ENCODE measurements at places on chromosomes 11 and 22.

- DNase-seq, result no peak
These were observed 6.3 kb downstream of the PHF21A start for GRCh38 chr11:46114961-46115360.

- no peak for DNase-seq
These were observed 100.7 kb downstream of the DBX1 start for GRCh38 chr11:20059587-20060021.

DNA sequence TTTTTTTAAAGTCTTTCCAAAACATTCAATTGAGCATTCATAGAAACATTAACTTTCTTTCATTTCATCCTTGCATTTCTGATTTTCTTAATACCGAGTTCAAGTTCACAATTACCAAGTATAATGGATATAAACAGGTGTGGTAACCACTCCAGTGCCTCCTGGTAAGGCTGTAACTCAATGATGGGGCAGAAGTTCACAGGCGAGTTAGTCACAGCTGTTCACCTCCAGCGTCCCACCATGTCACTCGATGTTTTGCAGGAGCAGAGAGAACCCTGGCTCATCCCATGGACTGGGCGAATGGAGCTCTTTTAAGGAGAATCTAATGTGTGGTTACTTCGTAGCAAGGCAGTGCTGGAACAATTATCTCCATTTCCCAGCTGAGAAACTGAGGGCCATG lies 94.4 kb upstream of the ALX4 start:
- no peak for DNase-seq

DNA sequence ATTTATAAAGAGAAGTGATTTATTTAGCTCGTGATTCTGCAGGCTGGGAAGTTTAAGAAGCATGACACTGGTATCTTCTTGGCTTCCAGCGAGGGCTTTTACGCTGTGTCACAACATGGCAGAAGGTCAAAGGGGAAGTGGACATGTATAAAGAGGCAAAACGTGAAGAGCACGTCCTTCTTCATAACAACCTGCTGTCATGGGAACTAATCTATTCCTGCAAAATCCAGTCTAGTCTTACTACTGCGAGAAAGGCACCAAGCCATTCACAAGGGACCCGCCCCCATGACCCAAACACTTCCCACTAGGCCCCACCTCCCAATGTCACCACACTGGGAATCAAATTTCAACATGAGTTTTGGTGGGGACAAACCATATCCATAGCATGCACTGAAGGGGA lies 58.3 kb downstream of the AMOTL1 start:
- no peak for DNase-seq

GRCh38 chr11:12455938-12456337 lies 78.6 kb downstream of the PARVA start:
- no peak for DNase-seq

GRCh38 chr11:13686776-13687175 lies 18.3 kb downstream of the FAR1 start:
- DNase-seq, result no peak

- DNase-seq, result no peak
These were observed 6.0 kb upstream of the SLC7A4 start for GRCh38 chr22:21038405-21038804.

- DNase-seq, result peak; percentile 64
These were observed 7.8 kb downstream of the SLC5A1 start for GRCh38 chr22:32050678-32051515.

Measured in NCI-H510A treated with DMSO at 0.1 percent for 48 hours (cell line).